Fibroblast of skin of abdomen (primary cell): ENCODE measurements at places on chromosomes 2 and 18.

- no peak for DNase-seq
Observed at GRCh38 chr2:127545796-127546195, 10.3 kb downstream of the MYO7B start.

- no peak for DNase-seq
Observed at GRCh38 chr2:24768013-24768412, 25.2 kb downstream of the PTRHD1 start.

- DNase-seq: no peak
Observed at GRCh38 chr18:75507636-75508035, 80.1 kb upstream of the SMIM21 start.

GRCh38 chr2:176129813-176130146, 275 bp downstream of the HOXD8 start:
- no peak for DNase-seq

DNA sequence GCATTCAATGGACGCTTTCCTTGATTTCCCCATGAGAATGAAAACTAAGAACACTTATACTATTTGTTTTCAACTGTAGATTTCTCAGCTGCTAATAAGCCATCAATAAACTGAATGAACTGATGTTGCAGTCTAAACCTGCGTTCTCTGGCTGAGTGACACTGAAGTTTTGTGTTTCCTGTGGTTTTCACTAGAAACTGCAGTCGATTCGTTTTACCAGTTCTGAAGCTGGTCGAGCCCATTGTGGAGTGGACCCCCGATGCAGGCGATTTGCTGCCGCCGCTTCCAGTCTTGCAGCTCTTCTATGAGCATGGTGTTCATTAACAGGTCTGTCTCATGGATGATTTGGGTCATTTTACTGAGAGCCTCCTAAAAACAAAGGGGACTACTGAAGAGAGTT, 50.6 kb upstream of the STAT1 start:
- no peak for DNase-seq

DNA sequence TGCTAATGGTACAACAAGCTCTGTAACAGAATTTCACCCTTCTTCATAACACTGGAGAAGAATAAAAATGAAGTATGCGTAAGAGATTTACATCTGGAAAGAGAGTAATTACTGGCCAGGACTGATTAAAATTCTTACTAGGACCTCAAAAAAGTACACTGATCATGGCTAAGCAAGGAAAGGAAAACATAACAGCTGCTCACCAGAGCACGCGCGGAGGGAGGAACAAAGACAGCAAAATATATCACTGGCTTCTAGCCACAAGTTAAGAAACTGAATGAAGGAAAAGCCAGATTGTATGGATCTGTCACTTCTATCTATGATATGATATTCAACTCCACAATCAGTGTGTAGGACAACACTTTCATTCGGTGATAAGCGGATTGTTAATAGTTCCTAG, 15.6 kb upstream of the CYTIP start:
- DNase-seq: no peak

GRCh38 chr18:75111760-75112159, 97.2 kb downstream of the PTGR3 start:
- DNase-seq: no peak

DNA sequence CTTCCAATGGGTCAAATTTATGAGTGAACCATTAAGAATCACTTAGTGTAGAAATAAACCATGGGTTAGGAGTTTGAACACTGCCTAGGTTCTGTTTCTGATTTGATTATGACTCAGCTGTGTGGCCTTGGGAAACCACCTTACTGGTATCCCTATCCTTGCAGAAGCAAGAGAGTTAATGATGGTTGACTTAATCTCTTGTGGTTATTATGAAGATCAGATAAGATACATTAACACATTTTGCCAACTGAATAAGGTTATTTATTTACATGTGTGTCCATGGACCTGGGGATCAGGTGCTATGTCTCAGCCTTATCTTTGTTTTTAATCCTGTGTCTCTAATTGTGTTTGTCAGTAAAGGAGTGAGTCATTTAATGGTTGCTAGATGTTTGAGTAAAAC, 5.4 kb upstream of the KCNJ13 start:
- peak; percentile 64 for DNase-seq

DNA sequence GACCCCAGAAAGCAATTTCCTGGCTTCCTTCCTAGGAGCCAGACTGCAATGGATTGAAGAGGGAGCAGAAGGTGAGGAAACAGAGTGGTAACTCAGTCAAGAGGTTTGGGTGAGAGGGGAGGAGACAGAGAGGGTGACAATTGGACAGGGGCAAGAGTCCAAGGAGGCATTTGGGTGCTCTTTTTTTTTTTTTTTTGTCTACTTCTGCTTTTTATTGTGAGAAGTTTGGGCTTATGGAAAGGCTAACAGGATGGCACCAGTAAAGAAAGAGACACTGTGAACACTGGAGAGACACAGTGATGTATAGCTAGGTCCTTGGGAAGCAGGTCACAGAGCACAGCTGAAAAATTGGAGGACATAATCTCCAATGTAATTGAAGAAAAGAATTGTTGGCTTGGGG, 25.0 kb downstream of the CYBRD1 start:
- no peak for DNase-seq

- DNase-seq: no peak
Observed at GRCh38 chr2:53998834-53999233, 28.0 kb upstream of the PSME4 start.

DNA sequence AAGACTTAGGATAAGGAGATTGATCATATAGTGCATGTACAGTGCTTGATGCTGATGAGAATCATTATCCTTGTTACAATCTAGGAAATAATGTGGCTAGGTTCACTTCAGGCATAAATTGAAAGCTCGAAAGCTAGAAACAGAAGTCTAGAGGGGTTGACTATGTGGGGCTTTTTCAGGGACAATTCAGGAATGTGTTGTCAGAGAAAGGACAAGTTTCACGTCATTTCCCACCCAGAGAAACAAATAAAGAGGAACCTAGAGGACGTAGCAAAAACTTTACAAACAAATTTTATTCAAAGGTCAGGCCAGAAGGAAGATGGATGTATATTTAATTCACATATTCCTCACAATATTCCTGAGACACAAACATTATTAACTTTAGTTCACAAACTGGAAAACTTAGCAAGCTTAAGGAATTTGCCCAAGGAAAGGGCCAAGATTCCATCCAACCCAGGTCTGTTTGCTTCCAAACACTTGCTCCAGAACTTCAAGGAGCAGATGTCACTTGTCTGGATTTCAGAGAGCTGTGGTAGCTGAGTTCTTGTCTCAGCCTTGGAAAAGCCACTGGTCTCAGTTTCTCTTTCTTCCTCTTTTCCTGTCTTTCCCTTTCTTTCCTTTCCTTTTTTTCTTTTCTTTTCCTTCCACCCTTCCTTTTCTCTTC, 7.4 kb downstream of the CYRIA start:
- DNase-seq: no peak

DNA sequence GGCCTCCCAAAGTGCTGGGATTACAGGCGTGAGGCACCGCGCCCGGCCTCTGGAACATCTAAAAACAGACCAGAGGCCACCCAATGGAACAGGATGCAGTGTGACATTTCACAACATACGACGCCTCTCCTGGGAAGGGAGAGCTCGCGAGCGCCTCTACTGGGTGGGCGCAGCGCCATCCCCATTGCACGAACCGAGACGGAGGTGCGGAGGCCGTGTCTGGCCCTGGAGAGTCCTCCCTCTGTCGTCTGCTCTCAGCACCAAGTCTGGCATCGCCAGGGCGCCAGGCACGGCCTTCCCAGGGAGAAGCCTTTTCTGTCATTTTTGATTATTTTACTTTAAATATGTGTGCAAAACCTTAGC, 9.4 kb upstream of the GBX2 start:
- DNase-seq: peak; percentile 49

DNA sequence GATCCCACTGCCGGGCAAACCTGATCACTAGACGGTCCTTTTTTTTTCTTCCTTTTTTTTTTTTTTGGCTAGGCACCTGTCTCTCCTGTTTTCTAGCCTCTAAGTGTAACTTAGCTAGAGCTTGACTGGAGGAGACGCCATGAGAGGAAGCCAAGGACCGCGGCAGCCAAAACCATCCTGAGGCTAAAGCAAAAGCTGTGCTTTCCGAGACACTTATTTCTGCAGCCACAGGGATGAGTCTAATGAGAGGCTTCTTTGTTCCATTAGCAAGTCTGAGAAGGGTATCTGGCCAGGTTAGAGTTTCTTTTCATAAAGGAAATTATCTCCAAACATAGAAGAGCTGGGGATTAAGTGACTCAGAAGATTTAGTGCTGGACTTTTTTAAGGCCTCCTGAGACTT, 7.3 kb upstream of the CXCR4 start:
- DNase-seq: no peak

GRCh38 chr2:18754286-18754685, 164.9 kb upstream of the NT5C1B start:
- DNase-seq: no peak

DNA sequence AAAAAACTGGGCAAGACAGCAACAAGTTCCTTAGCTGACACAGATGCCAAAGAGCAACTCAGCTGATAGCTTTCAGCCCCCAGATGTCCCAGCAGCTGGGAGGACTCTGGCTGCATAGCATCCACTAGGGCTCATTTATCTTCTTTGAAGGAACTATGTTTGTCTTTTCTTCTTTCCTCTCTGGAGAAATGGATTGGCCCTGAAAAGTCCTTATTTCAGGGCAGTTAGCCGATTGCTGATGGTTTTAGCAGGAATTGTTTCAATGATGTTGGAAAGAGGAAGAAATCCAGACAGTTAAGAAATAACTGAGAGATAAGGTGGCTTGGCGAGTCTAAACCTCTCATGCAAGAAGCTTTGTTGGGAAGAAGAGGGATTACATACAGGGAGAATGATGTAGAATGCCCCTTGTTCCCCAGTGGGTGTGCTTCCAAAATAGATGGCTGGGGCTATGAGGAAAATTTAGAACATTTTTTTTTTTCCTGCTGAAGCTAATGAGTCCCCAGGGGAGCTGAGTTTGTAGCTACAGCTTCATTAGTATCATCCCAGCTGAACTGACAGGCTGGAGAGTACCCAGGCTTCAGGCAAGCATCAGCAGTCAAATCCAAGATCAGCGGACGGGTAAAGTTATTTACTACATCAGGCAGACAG, 33.6 kb upstream of the SERPINE2 start:
- DNase-seq: peak; percentile 71

DNA sequence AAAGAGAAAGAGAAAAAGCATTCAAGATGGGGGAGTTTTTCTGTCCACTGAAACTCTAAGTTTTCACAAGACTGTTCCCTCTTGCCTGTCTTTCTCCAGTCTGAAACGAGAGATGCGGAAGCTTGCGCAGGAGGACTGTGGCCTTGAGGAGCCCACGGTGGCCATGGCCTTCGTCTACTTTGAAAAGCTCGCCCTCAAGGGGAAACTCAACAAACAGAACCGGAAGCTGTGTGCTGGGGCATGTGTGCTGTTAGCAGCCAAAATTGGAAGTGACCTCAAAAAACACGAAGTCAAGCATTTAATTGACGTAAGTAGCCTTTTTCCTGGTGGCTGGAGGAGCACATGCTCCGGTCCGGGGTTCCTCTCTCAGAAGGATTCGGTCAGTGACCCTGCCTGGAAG, 118.3 kb downstream of the CABLES1 start:
- DNase-seq: no peak

- no peak for DNase-seq
Observed at GRCh38 chr2:2812117-2812516, 481.0 kb upstream of the MYT1L start.
